ENCODE measurements at places on chromosomes 4 and X.

DNA sequence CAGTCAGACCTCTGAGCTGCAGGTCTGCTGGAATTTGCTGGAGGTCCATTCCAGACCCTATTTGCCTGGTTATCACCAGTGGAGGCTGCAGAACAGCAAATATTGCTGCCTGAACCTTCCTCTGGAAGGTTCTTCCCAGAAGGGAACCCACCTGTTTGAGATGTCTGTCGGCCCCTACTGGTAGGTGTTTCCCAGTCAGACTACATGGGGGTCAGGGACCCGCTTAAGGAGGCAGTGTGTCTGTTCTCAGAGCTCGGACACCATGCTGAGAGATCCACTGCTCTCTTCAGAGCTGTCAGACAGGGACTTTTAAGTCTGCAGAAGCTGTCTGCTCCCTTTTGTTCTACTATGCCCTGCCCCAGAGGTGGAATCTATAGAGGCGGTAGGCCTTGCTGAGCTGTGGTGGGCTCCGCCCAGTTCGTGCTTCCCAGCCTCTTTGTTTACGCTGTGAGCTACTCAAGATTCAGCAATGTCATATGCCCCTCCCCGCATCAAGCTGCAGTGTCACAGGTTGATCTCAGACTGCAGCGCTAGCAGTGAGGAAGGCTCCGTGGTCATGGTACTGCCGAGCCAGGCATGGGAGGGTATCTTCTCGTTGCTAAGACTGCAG lies 44.1 kb upstream of the KDR start:
- DNase-seq, result no peak

GRCh38 chr4:118340109-118340508 lies 12.7 kb downstream of the PRSS12 start:
- DNase-seq, result no peak

GRCh38 chr4:75494563-75494962 lies 19.6 kb downstream of the RCHY1 start:
- DNase-seq, result no peak

DNA sequence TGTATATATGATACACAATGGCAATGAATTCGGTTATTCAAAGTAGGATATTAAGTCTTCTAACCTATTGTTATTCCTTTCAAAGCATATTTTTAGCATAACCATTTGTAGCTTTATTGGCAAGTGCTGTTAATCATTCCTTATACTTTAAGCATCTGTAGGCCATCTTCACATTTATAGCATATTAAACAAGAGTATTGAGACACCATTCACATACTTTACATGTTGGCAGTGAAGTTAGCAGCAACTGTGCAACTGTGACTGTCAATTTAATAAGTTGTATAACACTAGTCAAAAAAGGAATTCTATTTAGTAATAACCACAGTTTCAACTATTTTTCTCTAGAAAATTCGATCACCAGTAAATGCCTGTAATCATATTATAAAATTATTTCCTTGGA lies 107.3 kb upstream of the MYOZ2 start:
- no peak for DNase-seq

DNA sequence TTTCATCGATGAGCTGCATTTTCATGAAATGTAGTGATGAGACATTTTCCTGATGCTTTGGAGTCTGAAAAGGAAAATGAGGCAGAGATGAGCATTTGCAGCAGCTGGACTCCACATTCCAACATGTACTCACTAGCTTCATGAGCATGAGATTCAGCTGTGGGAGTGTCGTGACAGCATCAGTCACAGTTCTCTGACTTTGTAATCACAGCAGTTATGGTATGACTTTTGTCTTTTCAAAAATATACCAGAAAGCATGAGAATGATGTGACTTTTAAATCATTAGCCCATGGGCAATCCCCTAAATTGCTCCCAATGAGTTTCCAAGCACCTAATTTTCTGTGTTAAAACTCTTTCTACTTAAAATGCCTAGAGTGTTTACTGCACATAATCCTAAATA lies 18.3 kb upstream of the MSL3 start:
- no peak for DNase-seq

DNA sequence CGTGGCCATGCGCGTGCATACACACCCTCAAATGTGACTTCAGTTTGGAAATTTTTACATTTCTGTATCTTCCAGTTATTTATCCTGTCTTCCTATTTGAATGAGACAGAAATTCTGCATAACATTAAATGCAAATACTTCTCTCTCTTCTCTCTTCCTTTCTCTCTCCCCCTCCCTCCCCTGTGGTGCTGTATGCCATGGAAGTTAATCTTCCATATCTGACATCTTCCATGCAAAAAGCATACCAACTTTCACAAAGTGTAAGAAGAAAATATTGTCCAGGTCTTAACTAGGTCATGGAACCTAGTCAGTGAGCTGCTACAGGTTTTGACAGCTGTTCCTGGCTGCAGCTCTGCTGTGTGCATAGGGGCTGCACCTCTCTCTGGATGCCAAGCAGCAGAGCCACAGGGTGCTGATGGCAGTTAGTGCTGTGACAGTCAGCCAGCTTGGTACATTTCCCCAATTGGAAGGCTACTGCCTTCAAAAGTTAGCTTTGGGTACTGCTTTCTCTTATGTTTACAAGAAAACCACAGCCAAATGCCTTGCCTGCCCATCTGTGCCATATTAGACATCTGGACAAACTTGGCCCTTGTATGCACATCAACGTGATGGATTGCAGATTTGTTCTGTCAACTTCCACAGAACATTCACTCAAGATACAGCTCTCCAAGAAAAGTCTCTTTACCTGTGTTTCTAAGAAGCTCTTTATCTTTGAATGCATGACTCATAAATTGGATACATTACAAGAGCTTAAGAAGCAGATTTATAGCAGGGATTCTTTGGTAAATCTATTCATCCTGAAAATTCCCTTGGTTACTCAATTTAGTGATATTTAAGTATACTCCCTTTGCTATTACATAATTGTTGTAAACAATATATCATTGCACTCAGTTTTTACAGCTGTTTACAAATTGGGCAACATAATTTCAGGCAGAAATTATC lies 623.8 kb downstream of the EPHA5 start:
- DNase-seq, result no peak

DNA sequence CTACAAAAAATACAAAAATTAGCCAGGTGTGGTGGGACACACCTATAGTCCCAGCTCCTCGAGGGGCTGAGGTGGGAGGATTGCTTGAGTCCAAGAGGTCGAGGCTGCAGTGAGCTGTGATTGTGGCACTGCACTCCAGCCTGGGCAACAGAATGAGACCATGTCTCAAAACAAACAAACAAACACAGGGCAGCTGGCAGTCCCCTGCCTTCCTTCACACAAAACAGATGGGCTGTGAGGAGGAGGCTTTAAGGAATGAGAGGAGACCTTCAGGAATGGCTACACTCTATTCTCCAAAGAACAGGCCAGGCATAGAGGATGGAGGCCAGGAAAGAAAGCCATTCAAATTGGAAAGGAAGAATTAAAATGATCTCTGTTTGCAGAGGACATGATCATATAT lies 65.6 kb upstream of the MAML3 start:
- DNase-seq, result no peak

DNA sequence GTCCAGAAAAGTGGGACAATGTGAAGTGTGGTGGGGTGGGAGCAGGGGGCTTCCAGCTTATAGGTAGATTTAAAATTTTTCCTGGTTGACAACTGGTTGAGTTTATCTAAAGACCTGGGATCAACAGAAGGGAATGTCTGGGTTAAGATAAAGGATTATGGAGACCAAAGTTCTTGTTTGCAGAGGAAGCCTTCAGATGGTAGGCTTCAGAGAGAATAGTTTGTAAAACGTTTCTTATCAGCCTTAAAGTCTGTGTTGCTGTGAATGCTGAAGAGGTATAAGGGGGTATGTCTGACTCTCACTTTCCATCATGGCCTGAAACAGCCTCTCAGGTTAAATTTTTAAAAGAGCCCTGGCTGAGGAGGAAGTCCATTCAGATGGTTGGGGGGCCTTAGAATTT lies 20.5 kb downstream of the MGST2 start:
- DNase-seq, result no peak

- DNase-seq, result no peak
Observed at GRCh38 chrX:112834031-112834845, 6.4 kb downstream of the AMOT start.

DNA sequence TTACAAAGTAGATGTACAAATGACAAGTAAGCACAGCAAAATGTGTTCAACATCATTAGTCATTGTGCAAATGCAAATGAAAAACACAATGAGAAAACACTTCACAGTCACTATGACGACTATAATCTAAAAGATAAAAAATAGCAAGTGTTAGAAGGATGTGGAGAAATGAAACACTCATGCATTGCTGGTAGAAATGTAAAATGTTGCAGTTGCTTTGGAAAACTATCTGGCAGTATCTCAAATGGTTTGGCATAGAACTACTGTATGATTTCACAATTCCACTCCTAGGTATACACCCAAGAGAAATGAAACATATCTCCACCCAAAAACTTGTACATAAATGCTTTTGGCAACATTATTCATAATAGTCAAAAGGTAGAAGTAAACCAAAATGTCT lies 459.7 kb upstream of the TRAM1L1 start:
- DNase-seq, result no peak

DNA sequence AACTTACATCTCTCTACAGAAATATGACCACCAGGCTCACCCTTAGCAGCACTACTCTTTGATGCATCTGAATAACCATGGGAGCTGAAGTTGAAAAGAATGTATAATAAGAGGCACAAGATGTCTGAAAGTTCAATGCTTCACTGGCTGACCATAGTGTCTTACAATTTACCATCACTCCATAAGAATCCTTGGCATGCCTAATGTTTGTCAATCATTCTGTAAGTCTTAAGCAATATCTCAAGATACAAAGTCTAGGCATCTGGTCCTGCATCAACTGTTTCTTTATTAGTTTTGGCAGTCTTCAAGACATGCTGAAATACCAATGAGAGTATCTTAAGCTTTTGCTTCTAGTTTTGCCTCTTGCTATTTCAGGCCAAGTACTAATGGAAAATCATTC lies 755.5 kb downstream of the STIM2 start:
- no peak for DNase-seq

DNA sequence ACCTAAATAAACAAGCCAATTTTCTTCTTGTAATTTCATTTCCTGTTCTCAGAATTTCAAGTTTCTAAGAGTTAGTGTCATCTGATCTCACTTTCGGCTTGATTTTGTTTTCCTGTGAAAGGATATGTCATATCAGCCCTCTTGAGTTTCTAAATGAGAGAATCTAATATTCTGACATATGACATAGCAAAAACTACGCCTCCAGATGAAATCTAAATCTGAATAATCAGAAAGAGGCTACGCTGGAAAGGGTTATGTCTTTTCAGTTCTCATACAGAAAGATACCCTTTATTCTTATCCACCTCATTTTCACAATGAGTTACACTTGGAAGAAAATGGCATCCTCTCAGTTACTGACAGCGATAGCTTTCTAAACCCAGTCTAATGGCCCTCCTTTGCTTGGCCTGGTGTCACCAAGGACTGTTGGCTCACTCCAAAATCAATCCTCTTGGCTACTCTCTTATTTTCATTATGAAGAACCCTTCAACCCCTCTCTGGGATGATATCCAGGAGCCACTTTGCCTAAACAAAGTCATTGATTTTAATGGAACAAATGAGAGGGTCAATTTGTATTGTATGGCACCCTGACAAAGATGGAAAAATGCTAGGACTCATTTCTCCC lies 65.6 kb downstream of the ASB9 start:
- no peak for DNase-seq

DNA sequence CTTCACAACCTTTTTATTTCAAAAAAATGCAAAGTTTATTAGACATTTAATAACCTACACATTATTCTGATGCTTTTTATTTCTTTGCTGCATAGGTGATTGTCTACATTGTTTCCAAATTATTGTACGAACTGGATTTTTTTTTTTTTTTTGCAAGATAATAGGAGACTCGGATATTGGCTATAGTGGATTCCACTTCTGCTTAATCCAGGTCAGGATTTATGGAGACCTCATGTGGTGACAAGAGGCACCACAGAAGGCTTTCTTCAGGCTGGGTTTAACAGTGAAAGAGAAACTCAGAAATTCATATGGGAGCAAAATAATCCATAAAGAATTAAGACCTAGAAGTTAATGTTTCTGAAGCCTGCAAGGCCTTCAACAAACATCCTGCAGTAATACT lies 2.4 kb upstream of the SLIT2 start:
- no peak for DNase-seq

DNA sequence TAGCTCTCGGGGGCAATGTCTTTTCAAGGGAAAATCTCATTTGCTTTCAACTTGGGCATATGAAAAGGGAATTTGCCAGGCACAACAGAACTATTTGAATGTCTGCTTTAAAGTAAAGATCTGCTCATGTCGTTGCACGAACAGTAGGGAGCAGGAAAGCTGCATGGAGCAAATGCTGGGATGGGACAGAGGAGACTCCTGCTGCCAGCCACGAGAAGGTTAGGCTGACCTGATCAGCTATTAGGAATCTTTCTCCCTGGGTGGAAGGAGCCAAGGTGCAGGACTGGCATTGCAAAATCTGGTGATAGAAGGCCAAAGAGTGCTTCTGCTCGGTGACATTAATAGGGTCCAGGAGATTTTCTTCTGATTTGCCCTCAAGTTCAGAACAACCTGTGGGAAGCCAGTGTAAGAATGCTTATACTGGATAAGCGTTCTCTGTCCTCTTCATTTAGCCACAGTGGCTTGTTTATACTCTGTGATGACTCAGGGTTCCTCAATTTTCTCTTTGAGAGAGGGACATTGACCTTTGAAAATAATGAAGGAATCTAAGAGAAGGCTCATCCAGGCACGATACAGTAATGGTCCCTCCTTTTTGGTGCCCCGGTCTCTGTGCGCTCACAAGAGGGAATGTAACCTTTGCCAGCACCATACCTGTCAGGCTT lies 22.9 kb downstream of the FHL1 start:
- no peak for DNase-seq

GRCh38 chr4:103634236-103634635 lies 85.5 kb downstream of the TACR3 start:
- no peak for DNase-seq

- DNase-seq, result no peak
Observed at GRCh38 chr4:25297528-25298242, 14.9 kb upstream of the ZCCHC4 start.

DNA sequence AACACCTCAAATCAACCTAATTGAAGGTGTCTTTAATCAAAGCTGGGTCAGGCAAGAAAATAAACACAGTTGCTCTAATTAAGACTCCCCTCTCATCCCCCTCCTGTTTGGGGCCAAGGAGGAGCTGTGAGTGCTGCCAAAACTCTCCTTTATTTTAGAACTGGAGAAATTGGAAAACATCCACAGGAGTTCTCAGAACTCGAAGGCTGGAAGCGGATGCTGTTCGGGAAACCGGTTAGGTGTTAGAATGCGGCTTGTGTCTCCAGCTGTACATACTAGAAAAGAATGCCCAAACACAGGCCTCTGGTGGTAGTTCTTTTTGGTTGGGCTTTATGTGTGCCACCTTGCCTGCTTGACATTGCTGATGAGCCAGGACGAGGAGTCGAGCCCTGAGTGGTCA lies 118.2 kb downstream of the GPR143 start:
- no peak for DNase-seq

DNA sequence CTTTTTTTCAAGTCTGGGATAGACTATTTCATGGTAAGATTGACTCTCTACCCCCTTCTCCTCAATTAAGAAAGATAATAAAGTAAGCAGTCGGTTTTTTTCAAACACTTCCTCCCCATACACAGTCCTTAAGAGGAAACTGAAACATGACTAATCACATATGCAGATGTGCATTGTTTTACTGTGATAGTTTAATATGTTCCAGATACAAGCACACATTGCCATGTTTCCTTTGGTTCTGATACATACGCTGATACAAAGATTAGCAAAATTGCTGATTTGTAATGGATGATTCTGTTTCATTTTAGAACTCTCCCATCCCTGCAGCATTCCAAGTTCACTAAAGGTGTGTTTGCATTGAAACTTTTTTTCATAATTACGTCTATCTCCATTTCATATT lies 76.1 kb downstream of the FBXO8 start:
- DNase-seq, result no peak

Data from left colon (tissue), 2 donors.